IPS-NIHi11 (cell line): ENCODE measurements at places on chromosomes 5 and 9.

GRCh38 chr5:14551211-14551610 is 30.4 kb upstream of the OTULINL start:
- DNase-seq = no peak

- DNase-seq = no peak
Observed at GRCh38 chr5:149855366-149855765, 89.2 kb downstream of the PDE6A start.

DNA sequence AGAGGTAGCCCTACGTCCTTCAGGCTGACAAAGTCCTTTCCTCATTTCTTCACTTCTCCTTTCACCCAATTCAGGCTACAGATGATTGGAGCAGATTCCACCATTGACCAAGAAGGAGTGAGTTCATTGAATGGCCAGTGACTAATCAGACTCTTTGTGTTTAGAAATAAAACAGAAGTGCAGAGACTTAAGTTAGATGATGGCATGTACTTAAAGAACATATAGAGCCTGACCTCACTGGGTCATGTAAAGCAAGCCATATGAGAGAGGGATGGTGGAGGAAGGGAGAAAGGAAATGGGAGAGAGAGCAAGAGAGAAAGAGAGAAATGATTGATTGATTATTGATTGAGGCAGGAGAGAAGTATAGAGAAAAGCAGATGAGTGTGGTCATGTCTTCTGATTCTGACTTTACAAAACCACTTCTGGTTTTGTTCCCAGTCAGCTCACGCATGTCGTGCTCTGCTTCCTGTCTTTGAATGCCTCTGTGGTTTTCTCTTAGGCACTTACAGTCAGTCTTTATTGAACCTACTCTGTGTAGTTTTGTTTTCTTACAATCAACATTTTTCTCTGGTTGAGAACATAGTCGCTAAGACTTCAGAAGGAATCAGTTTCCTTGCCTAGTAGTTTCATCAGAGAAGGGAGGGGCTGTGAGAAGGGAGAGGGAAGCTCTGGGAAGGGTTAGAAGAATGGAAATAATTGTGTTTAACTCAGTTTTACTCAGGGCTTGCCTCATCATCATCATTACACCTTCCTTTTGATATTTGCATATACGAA is 149.2 kb upstream of the KLF9 start:
- no peak for DNase-seq

- DNase-seq = no peak
Observed at GRCh38 chr5:59842999-59843398, 50.5 kb downstream of the PDE4D start.

GRCh38 chr9:76575761-76576160 is 116.8 kb downstream of the GCNT1 start:
- no peak for DNase-seq

DNA sequence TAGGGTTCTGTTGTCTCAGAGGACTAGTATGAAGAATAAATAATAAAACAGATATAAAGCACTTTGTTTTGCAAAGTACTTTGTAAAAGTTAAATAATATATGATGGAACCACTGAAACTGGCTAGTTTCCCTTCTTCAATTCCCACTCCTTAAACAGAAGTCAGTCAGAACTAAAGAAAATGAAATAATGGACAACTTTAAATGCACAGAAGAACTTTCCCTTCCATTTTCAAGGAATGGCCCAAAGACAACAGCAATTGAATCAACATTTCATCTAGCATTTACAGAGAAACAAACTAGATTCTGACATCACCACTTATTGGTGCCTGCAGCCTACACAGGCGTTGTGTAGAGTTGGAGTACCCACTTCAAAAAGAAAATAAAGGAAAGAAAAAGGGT is 16.2 kb downstream of the DIAPH1 start:
- no peak for DNase-seq
